ENCODE measurements at places on chromosomes 1 and 21. TPM values are rescaled to one million over a fixed set of nuclear protein-coding genes. Genes with fewer than 3 reads are reported as not detected.

The RIPPLY3 gene
- total RNA-seq, result not detected

The GJA9 gene
- total RNA-seq, result not detected

The CELA3B gene
- not detected for total RNA-seq

The AMY1B gene
- total RNA-seq, result not detected

The CACNA1S gene
- total RNA-seq, result not detected

The ADGRB2 gene
- 6.3 TPM for total RNA-seq

The EPHA8 gene
- total RNA-seq, result not detected

The CLEC20A gene
- total RNA-seq, result 2.9 TPM

The PMVK gene
- total RNA-seq, result 24.6 TPM

The SLC22A15 gene
- total RNA-seq, result 4.6 TPM

The KRTAP19-2 gene
- total RNA-seq, result not detected

The SHE gene
- total RNA-seq, result 0.04 TPM

The PLA2G5 gene
- not detected for total RNA-seq

The EPHA2 gene
- total RNA-seq, result not detected

The TEDDM1 gene
- not detected for total RNA-seq

The SPRR2A gene
- not detected for total RNA-seq

All from activated B cell treated with CpG ODN at 0.5 μM for 24 hours (primary cell).